Activated CD4-positive, alpha-beta memory T cell treated with anti-CD3 and anti-CD28 coated beads for 36 hours (primary cell): ENCODE measurements at places on chromosomes 4 and X. TPM values are rescaled to one million over a fixed set of nuclear protein-coding genes. Genes with fewer than 3 reads are reported as not detected.

DNA sequence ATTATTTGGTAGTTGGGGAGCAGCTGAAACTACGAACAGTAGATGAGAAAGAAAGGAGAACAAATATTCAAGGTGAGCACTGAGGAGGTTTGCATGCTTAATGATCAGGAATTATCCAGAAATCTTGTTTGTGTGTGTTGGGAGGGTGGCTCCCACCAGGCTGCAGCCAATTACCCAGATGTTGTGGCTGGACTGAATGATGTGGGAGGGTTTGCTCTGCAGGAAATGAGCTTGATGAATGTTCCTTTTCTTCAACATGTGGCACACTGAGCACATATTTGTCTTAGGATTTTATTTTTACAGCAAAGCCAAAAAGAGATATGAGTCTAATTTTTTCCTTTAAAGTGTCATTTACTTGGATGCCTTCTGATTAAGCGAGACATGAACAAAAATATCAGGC is 48.3 kb upstream of the AMOT start:
- no peak overlapping the region for H3K27ac ChIP-seq
- H3K36me3 ChIP-seq = no peaks in the 10 kb centered on the region
- peaks cover 4% of the 10 kb centered on the region for H3K27me3 ChIP-seq
- no peak for DNase-seq
- peaks cover 4% of the 10 kb centered on the region for H3K4me1 ChIP-seq
- H3K4me3 ChIP-seq = no peak overlapping the region

The ATXN3L gene
- not detected for total RNA-seq

The TLR3 gene
- total RNA-seq = not detected

- no peak overlapping the region for H3K4me3 ChIP-seq
- no peaks in the 10 kb centered on the region for H3K4me1 ChIP-seq
- H3K36me3 ChIP-seq = peaks cover 16% of the 10 kb centered on the region
- H3K27me3 ChIP-seq = no peaks in the 10 kb centered on the region
Measured at GRCh38 chrX:16739574-16739973, 20.2 kb downstream of the SYAP1 start.

The ASMT gene
- total RNA-seq = 0.52 TPM

The AMBN gene
- not detected for total RNA-seq

The KDM6A gene
- total RNA-seq = 20.9 TPM

The KLHL4 gene
- not detected for total RNA-seq

GRCh38 chrX:13495232-13495631 is 74.2 kb upstream of the EGFL6 start:
- no peaks in the 10 kb centered on the region for H3K27me3 ChIP-seq
- no peaks in the 10 kb centered on the region for H3K36me3 ChIP-seq
- no peak for DNase-seq
- H3K4me3 ChIP-seq = no peak overlapping the region

The HS6ST2 gene
- total RNA-seq = 0.75 TPM

The SMAD1 gene
- total RNA-seq = 2.8 TPM

The SLC49A3 gene
- 0.19 TPM for total RNA-seq

GRCh38 chrX:29641461-29641860 is 573.9 kb upstream of the MAGEB2 start:
- no peak overlapping the region for H3K27ac ChIP-seq
- no peaks in the 10 kb centered on the region for H3K27me3 ChIP-seq
- DNase-seq = no peak
- H3K4me1 ChIP-seq = no peaks in the 10 kb centered on the region
- H3K4me3 ChIP-seq = no peak overlapping the region

The S100P gene
- 20.3 TPM for total RNA-seq

DNA sequence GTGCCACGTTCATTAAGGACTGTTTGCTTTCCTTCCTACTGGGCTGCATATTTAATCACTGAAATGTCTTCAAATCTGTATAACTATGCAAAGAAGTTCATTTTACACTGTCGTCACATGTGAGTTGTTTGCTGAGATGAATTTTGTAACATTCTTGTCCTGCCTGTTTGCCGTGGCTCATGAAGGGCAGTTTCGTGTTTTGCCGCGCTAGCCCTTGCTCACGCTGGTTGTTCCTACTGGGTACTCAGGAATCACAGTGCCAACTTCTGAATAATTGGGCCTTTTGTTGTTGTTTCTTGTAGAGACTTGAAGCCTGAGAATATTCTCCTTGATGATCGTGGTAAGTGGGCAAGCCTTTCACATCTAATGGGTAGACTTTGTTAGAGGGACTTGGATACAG is 52.2 kb downstream of the HTT-AS start:
- H3K27me3 ChIP-seq = peaks cover 14% of the 10 kb centered on the region
- DNase-seq = no peak
- no peaks in the 10 kb centered on the region for H3K36me3 ChIP-seq
- H3K27ac ChIP-seq = no peak overlapping the region
- peaks cover 19% of the 10 kb centered on the region for H3K4me1 ChIP-seq

GRCh38 chrX:39174772-39175417 is 373.6 kb downstream of the MID1IP1 start:
- H3K36me3 ChIP-seq = no peaks in the 10 kb centered on the region
- peak; percentile 64 for DNase-seq
- peak overlapping the region; percentile 29 for H3K4me3 ChIP-seq
- peak overlapping the region; percentile 79 for H3K27ac ChIP-seq

DNA sequence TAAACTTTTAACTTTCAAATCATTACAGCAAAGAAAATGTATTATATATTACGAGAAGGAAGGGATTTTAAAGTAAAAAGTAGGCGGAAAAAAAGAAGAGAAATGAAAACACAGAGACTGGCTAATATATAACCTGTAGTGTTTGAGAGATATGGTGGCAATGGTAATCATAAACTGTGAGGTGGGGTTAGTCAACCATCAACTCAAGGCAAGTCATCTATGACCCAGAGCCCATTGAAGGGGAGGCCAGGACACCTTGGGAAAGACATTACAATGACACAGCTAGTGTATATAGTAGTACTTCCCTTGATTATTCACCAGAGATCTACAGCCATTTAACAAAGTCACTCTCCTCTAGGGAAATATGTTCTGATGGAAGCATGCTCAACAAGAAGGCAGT is 423.9 kb upstream of the PITX2 start:
- no peaks in the 10 kb centered on the region for H3K4me1 ChIP-seq
- H3K4me3 ChIP-seq = no peak overlapping the region
- H3K27ac ChIP-seq = no peak overlapping the region
- H3K27me3 ChIP-seq = no peaks in the 10 kb centered on the region
- H3K36me3 ChIP-seq = no peaks in the 10 kb centered on the region

GRCh38 chr4:75902352-75902751 is at the start of gene PPEF2:
Gene PPEF2, minus strand, starts transcription at chr4:75902452. Its CDS starts 6,127 bp downstream, at chr4:75896325.
- H3K27ac ChIP-seq = no peak within 1 kb of the TSS
- H3K27me3 ChIP-seq = no peaks in the 10 kb centered on the region
- H3K36me3 ChIP-seq = no peaks in the 10 kb centered on the region
- no peak within 1 kb of the TSS for H3K4me3 ChIP-seq
- no peak for DNase-seq
- H3K4me1 ChIP-seq = no peaks in the 10 kb centered on the region

- no peaks in the 10 kb centered on the region for H3K4me1 ChIP-seq
- no peak overlapping the region for H3K4me3 ChIP-seq
- H3K36me3 ChIP-seq = no peaks in the 10 kb centered on the region
Measured at GRCh38 chrX:74814681-74815080, 110.6 kb downstream of the NEXMIF start.

DNA sequence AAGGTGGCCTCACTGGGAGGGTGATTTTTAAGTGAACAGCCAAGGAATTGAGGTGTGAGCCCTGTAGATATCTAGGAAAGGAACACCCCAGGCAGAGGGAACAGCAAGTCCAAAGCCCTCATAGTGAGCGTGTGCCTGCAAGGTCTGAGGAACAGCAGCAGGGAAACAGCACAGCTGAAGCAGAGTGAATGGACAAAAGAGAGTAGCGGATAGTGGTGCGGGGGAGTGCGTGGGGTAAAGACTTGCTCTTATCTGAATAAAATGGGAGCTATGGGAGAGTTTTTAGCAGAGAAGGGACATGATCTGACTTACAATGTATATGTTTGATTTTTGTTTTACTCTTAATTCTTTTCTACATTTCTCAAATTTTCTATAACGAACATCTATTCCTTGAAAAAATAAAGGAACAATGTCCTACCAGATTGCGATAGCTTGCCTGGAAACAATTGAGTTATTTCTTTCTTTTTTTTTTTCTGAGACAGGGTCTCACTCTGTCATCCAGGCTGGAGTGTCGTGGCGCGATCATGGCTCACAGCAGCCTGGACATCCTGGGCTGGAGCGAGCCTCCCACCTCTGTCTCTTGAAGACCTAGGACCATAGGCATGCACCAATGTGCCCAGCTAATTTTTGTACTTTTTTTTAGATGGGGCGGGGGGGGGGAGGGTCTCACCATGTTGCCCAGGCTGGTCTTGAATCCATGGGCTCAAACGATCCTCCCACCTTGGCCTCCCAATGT is 19.5 kb upstream of the HADH start:
- no peaks in the 10 kb centered on the region for H3K27me3 ChIP-seq
- DNase-seq = no peak
- no peaks in the 10 kb centered on the region for H3K4me1 ChIP-seq
- no peak overlapping the region for H3K4me3 ChIP-seq

DNA sequence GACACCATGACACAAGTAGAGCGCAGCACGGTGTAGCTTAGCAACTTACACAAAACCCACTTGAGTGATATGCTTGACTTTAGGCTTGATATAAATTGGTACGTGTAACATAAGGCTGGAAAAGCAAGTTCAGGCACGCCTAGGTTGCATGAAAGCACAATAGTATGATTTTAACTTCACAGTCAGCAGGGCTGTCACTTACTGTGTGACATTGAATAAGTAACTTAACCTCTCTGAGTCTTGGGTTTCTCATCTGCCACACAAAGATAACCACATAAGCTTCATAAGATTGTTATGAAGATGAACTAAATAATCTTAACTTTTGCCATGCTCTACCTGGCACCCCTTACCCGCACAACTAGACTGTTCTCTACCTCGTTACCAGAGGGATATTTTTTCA is 9.5 kb downstream of the SRD5A3 start:
- H3K4me3 ChIP-seq = no peak overlapping the region
- no peak overlapping the region for H3K27ac ChIP-seq
- no peak for DNase-seq
- peaks cover 21% of the 10 kb centered on the region for H3K36me3 ChIP-seq
- no peaks in the 10 kb centered on the region for H3K27me3 ChIP-seq
- H3K4me1 ChIP-seq = peaks cover 15% of the 10 kb centered on the region

GRCh38 chrX:82695066-82695465 is 813.0 kb upstream of the POU3F4 start:
- H3K4me1 ChIP-seq = no peaks in the 10 kb centered on the region
- H3K36me3 ChIP-seq = no peaks in the 10 kb centered on the region
- no peak for DNase-seq
- no peak overlapping the region for H3K4me3 ChIP-seq
- no peaks in the 10 kb centered on the region for H3K27me3 ChIP-seq
- H3K27ac ChIP-seq = no peak overlapping the region

The SEC24B gene
- 25.2 TPM for total RNA-seq

DNA sequence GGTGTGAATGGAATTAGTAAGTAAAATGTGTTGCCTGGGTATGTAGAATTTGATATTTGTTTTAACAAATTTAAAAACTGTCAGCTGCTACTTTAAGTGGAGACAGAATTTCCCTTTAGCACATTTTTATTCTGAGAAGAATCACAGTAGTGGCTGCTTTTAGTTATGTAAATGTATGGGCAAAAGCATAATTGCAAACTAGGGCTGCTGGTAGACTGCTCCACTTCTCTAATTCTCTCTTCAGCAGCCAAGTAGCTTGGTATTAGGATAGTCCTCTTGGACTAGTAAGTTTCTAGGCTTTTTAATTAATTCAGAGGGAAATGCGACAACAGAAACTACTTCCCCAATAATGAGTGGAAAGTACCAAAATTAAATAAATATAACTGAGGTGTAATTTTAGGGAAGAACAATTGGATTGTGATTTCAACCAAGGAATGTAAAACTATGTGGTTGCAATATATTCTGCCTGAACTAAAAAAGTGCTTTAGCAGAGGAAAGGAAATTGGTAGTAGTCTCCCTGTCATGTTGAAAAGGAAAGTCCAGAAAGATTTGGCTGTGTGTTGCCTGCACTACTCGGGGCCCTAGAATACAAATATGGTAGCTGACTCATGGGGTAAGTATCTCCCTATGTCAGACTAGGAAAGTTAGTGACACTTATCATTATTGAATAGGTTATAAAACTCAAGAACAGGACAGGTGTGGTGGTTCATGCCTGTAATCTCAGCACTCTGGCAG is 9.2 kb upstream of the EIF4E start:
- H3K4me3 ChIP-seq = no peak overlapping the region
- H3K27me3 ChIP-seq = no peaks in the 10 kb centered on the region
- no peaks in the 10 kb centered on the region for H3K36me3 ChIP-seq
- H3K4me1 ChIP-seq = peaks cover 16% of the 10 kb centered on the region
- DNase-seq = no peak
- no peak overlapping the region for H3K27ac ChIP-seq

DNA sequence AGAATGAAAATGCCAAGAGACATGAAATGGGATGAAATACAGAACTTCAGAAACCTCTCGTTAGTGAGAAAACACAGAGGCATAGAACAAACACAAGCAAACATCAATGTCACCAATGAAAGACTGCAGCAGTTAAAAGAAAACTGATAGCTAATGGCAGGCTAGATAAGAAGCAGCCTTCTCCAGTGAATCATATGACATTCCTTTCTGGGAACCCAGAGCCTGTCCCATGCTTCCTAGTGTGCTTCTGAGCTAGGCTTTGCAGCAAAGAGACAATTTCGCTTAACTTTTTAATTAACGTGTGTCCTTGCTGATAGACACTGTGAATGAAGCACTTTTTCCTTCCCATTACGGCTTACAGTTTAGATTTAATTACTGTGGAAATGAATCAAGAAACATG is 444.6 kb downstream of the IL15 start:
- no peaks in the 10 kb centered on the region for H3K27me3 ChIP-seq
- H3K4me1 ChIP-seq = peaks cover 3% of the 10 kb centered on the region
- H3K27ac ChIP-seq = no peak overlapping the region

DNA sequence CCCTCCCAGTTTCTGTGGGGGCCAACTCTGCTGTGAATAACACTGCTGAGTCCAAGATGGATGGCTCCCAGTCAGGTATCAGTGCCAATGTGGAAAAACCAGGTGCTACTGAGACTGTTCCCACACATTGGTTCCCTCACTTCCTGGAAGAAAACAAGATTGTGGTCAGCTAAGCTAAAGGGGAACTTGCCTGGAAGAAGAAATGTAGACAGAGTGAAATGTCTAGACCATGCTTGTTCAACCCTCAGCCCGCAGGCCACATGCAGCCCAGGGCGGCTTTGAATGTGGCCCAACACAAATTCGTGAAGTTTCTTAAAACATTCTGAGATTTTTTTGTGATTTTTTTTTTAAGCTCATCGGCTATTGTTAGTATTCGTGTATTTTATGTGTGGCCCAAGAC is 28.6 kb upstream of the UTP14A start:
- H3K27ac ChIP-seq = no peak overlapping the region
- H3K4me3 ChIP-seq = no peak overlapping the region
- H3K27me3 ChIP-seq = no peaks in the 10 kb centered on the region

GRCh38 chrX:47178337-47178736 is 15.3 kb upstream of the UBA1 start:
- no peak overlapping the region for H3K27ac ChIP-seq
- no peak overlapping the region for H3K4me3 ChIP-seq
- H3K4me1 ChIP-seq = peaks cover 2% of the 10 kb centered on the region
- no peaks in the 10 kb centered on the region for H3K27me3 ChIP-seq
- no peak for DNase-seq

The DUX4 gene
- total RNA-seq = not detected
